Chondrocyte (in vitro differentiated cells): ENCODE measurements at places on chromosomes 6 and 20. TPM values are rescaled to one million over a fixed set of nuclear protein-coding genes. Genes with fewer than 3 reads are reported as not detected.
A peak's percentile ranks its signal among the peaks of the same experiment; 100 is the strongest.

Gene TUBB2A
- total RNA-seq = 212 to 290 TPM (median 223 TPM) in 3 replicates

Gene BPIFB2
- total RNA-seq = not detected in 3 replicates

Gene MEP1A
- total RNA-seq = not detected in 3 replicates

Gene BPI
- total RNA-seq = 0.55 to 0.74 TPM (median 0.68 TPM) in 3 replicates

Gene C6orf118
- not detected in 3 replicates for total RNA-seq

Gene PNLDC1
- total RNA-seq = not detected in 3 replicates

Gene SYCP2L
- 2.6 to 3.6 TPM (median 3.1 TPM) in 3 replicates for total RNA-seq

Gene VIP
- not detected in 3 replicates for total RNA-seq

DNA sequence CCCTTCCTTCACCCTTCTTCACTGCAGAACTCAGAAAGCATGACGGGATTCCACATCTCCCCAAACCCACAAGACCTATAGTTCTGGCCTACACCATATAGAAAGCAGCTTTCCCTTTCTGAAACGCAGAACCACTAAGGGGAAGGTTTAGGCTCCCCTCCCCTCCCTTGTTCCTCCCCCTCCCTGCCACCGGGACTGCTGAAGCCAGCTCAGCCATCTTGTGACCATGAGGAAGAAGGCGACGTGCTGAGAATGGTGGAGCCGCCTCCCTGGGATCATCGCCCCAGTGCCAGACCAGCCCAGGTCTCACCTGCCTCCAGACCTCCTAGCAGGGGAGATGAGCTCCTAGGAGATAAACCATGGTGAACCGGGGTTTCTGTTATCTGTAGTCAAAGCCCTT, 19.6 kb downstream of the SERPINB6 start:
- H3K4me1 ChIP-seq = peaks cover 9% of the 10 kb centered on the region
- peaks cover 27% of the 10 kb centered on the region for H3K36me3 ChIP-seq
- no peak overlapping the region for H3K27ac ChIP-seq

GRCh38 chr6:78605909-78606446, 261.4 kb upstream of the IRAK1BP1 start:
- H3K27me3 ChIP-seq = no peaks in the 10 kb centered on the region
- peak overlapping the region; percentile 86 for H3K27ac ChIP-seq
- H3K36me3 ChIP-seq = no peaks in the 10 kb centered on the region
- no peak for DNase-seq

DNA sequence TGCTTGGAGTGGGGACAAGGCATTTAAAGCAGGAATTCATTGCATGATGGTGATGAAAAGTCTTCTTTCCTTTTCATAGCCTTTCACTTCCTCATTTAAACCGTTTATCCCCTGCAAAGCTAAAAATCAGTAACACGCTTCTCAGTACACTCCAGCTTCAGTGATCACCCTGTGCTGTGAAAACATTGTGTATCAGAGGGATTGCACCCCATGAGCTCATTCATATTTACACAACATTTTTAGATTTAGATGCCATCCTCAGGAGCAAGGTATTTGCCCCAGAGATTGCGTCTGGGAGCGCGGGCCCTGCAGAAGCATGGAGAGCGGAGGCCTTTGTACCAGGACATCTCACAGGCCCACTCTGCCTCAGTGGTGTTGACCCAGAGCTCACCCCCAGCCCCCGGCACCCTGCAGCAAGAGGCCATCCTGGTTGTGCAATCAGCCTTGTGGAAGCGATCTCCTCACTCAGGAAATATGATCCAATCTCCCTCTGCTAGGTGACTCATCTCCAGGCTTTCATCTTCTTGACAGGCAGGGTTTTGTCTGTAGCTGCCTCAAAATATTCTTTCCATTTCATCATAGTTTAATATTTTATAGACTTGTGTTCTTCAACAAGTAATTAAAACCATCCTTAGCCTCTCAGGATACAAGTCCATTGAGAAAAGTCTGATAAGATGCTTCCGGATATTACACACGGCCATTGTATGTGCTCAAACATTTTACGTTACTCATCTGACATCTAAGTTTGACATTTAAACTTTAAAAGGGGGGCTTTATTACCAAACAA, 38.9 kb upstream of the THBS2 start:
- no peaks in the 10 kb centered on the region for H3K27me3 ChIP-seq
- no peak overlapping the region for H3K4me3 ChIP-seq
- peak overlapping the region; percentile 71 for H3K27ac ChIP-seq
- peaks cover 38% of the 10 kb centered on the region for H3K4me1 ChIP-seq

GRCh38 chr20:40488401-40488800, 200.6 kb downstream of the MAFB start:
- H3K4me1 ChIP-seq = peaks cover 12% of the 10 kb centered on the region
- no peak overlapping the region for H3K27ac ChIP-seq
- H3K36me3 ChIP-seq = no peaks in the 10 kb centered on the region
- H3K4me3 ChIP-seq = no peak overlapping the region

DNA sequence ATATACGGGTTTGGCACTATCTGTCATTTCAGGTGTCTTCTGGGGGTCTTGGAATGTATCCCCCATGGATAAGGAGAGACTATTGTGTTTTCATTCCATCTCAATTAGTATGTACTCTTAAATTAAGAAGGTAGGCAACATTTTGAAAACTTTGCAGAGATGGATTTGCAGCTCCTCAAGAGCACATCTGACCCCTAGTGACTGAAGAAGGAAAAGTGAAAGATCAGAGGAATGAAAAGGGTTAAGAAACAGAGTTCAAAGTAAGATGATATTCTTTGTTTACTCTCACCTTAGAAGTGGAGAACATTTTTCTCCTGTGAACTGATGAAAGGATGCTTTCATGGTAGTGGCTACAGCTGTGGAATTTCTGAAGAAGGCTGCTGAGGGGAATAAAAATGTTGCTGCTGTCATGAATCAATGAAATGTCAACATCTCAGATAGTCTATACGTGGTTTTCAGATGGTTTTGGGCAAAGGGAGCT, 41.5 kb downstream of the SH3BGRL2 start:
- DNase-seq = no peak
- H3K36me3 ChIP-seq = no peaks in the 10 kb centered on the region
- no peaks in the 10 kb centered on the region for H3K27me3 ChIP-seq
- H3K4me1 ChIP-seq = peaks cover 7% of the 10 kb centered on the region
- H3K4me3 ChIP-seq = no peak overlapping the region

DNA sequence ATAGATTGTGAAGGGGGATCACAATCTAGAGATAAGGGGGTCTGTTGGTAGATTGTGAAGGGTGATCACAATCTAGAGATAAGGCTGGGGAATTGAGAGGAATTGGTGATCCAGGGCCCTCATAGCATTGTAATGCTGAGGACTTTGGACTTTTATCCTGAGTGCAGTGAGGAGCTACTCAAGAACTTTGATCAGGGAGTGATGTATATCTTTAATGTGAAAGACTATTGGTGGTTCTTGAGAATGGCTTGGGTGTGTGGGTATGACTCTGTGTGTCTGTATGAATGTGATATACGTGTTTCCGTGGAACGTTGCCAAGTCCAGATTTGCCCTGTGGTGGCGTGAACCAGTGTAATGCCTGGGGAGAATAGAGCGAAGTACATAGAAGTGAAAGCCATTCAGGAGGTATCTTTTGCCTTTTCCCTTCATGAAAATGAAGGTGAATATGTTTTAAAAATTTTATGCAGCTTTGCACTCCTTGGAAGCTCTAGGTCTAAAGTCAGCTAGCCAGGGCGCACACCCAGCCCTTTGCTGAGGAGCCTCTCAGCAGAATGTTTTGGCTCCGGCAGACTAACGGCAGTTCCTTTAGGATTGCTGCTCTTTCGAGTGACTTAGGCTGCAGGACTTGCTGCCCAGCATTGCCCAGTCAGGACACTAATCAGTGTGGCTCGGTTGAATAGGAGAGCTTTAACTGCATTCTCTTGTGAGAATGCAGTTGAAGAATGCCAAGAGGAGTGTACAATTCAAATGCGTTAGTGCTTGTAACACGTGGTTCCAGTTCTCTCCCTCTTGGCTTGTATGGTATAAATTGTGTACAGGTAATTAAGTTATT, 3.5 kb downstream of the ZFAND3 start:
- H3K27me3 ChIP-seq = no peaks in the 10 kb centered on the region
- peak overlapping the region; percentile 39 for H3K4me3 ChIP-seq
- H3K4me1 ChIP-seq = peaks cover 74% of the 10 kb centered on the region
- no peak for DNase-seq

DNA sequence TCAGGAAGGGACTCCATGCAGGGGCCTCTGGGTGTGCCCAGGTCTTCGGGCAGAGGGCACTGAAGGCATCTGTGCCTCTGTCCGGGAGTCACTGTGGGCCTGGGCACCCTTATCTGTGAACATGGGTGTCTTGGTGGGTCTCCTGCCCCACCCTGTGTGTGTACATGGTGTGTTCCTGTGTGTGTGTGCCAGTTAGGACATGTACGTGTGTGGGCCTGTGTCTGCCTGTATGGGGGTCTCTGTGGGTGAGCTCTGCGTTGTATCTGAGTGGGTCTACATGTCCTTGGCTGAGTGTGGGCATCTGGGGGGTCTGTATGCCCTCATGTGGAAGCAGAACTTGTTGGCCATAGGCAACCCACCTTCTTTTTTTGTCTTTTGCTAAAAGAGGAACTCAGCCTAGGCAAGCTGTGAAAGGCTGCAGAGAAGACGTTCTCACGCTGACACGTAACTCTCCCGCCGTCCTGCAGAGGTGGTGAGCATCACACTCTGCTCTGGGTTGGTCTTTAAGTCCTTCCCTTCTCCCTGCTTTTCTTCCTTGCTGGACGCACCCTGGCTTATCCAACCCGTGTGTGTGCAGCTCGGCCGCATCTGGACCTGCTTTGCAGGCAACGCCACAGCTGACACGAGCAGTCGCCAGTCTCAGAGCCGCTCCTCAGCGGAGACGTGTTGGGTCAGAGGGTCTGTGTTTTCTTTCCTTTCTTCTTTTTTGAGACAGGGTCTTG, 532 bp upstream of the NPBWR2 start:
- no peak overlapping the region for H3K27ac ChIP-seq
- H3K27me3 ChIP-seq = peaks cover 19% of the 10 kb centered on the region
- no peak overlapping the region for H3K4me3 ChIP-seq
- DNase-seq = peak; percentile 84
- H3K4me1 ChIP-seq = no peaks in the 10 kb centered on the region

- no peaks in the 10 kb centered on the region for H3K36me3 ChIP-seq
- H3K4me3 ChIP-seq = no peak overlapping the region
- peak overlapping the region; percentile 32 for H3K27ac ChIP-seq
Measured at GRCh38 chr20:48619126-48620101, 208.4 kb downstream of the PREX1 start.

- peaks cover 29% of the 10 kb centered on the region for H3K4me1 ChIP-seq
- DNase-seq = no peak
- no peaks in the 10 kb centered on the region for H3K27me3 ChIP-seq
Measured at GRCh38 chr20:21325296-21325695, 22.2 kb downstream of the XRN2 start.

DNA sequence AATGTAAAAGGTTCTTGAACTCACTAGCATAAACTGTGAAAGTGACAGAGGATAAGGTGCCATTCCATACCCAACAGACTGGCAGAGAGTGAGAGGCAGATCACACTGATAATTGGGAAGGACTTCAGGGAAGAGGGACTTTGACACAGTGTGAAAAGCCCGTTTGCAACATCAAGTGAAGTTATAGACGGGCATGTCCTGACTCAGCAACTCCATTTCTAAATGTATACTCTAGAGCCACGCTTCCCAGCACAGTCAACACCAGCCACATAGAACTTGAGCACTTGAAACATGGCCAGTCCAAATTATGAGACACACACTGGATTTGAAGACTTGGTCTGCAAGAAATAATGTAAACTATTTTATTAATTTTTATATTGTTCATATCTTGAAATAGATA, 45.9 kb upstream of the XRN2 start:
- no peaks in the 10 kb centered on the region for H3K27me3 ChIP-seq
- no peaks in the 10 kb centered on the region for H3K4me1 ChIP-seq
- no peaks in the 10 kb centered on the region for H3K36me3 ChIP-seq
- no peak for DNase-seq
- H3K27ac ChIP-seq = no peak overlapping the region
- H3K4me3 ChIP-seq = no peak overlapping the region

DNA sequence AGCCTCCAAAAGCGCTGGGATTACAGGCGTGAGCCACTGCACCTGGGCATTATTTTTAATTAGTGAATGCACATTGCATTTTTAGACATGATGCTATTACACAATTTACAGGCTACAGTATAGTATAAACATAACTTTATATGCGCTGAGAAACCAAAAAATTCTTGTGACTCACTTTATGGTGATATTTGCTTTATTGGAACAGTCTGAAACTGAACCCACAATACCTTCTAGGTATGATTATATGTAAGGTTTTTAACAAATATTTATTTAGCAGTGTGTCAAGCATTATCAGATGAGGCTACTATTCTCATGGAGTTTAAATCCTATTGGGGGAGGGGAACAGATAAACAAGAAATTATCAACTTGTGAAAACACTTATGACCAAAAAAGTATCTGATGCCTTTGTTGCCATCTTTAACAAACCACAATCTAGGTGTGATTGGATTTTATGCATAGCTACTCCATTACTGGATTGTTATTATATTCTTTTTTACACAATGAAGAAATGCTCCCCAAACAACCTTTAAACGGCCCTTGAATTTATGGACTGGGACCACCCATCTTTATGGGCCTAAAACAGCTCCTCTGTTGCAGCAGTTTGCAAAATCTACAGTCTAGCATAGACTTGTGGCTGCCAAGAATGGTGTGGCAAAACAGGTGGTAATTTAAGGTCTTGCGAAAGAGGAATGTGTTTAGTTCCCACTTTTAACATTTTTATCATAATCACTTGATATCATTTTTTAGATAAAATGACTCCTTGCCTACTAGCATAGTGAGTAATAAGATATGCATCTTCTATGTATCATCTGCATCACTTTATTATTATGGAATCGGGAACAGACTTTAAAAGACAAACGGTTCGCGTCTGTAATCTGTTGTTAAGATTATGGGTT, 159.2 kb upstream of the C6orf118 start:
- H3K4me1 ChIP-seq = no peaks in the 10 kb centered on the region
- H3K36me3 ChIP-seq = peaks cover 6% of the 10 kb centered on the region
- H3K27me3 ChIP-seq = no peaks in the 10 kb centered on the region
- H3K4me3 ChIP-seq = no peak overlapping the region
- no peak overlapping the region for H3K27ac ChIP-seq
- no peak for DNase-seq

GRCh38 chr6:166266336-166266735, 41.9 kb downstream of the PRR18 start:
- no peaks in the 10 kb centered on the region for H3K4me1 ChIP-seq
- no peaks in the 10 kb centered on the region for H3K36me3 ChIP-seq
- H3K27me3 ChIP-seq = peaks cover 24% of the 10 kb centered on the region
- no peak overlapping the region for H3K27ac ChIP-seq
- no peak for DNase-seq
- H3K4me3 ChIP-seq = no peak overlapping the region

DNA sequence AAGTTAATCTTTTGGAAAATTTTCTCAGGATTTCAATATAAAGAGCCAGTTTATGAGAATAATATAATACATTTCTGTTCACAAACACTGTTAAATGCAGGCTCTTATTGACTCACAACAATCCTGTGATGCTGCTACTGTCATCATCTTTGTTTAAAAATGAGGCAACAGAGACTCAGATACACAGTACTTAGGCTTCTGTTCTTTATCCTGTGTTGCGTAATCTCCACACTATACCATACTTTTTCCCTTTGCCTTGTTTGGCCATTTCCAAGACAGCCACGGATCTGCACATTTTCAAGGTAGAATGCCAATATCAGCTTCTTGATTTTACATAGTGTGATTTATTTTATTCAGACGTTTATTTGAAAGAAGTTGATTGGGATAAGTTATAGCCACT, 699.0 kb upstream of the CITED2 start:
- H3K36me3 ChIP-seq = peaks cover 3% of the 10 kb centered on the region
- no peak for DNase-seq
- no peak overlapping the region for H3K4me3 ChIP-seq
- no peak overlapping the region for H3K27ac ChIP-seq
